ENCODE measurements at places on chromosomes 3 and 15. TPM values are rescaled to one million over a fixed set of nuclear protein-coding genes. Genes with fewer than 3 reads are reported as not detected.

GRCh38 chr15:77038312-77039216 lies 32.3 kb downstream of the TSPAN3 start:
- DNase-seq, result no peak

DNA sequence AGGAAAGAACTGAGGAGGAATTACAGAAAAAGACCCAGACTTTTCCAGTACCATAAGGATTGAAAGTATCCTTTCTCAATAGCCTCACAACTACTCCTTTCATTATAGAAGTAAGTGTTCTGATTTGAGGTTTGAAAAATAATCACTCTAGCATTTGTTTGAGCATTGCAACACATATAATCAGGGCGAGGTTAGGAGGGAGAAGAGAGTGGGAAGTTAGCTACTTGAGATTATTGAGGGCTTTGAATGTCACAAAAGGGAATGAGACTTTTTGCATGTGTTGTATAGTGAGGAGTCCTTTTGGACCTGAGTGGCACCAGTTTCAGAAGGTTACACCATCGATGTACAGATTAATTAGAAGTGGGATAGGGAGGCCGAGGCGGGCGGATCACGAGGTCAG lies 65.2 kb upstream of the TNIK start:
- DNase-seq, result no peak

DNA sequence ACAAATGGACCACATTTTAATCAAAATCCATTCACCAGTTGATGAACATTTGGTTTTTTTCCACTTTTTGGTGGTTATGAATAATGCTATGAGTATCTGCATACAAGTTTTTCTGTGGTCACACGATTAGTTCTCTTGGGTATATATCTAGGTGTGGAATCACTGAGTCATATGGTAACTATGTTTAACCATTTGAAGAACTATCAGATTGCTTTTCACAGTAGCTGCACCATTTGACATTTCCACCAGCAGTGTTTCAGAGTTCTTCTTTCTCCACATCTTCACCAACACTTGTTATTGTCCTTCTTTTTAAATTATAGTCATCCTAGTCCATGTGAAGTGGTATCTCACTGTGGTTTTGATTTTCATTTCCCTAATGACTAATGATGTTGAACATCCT lies 33.3 kb upstream of the ATG7 start:
- DNase-seq, result peak; percentile 20

IL12A gene
- 1.5 TPM for total RNA-seq

- peak; percentile 59 for DNase-seq
Measured at GRCh38 chr3:40923143-40923542, 276.2 kb upstream of the CTNNB1 start.

CLDN1 gene
- 0.27 TPM for total RNA-seq

DNA sequence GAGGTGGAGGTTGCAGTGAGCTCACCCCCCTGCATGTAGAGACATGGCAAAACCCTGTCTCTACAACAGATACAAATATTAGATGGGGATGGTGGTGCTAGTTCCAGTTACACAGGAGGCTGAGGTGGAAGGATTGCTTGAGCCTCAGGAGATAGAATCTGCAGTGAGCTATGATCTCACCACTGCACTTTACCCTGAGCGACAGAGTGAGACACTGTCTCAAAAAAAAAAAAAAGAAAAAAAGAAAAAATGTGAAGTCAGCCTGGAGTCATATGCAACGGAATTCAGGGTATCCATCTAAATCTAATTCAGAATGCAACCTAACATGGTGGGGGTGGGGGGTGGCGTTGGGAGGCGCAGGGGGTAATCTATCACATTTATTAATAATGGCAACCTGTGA lies 37.1 kb upstream of the NR2F2 start:
- DNase-seq, result no peak

DNA sequence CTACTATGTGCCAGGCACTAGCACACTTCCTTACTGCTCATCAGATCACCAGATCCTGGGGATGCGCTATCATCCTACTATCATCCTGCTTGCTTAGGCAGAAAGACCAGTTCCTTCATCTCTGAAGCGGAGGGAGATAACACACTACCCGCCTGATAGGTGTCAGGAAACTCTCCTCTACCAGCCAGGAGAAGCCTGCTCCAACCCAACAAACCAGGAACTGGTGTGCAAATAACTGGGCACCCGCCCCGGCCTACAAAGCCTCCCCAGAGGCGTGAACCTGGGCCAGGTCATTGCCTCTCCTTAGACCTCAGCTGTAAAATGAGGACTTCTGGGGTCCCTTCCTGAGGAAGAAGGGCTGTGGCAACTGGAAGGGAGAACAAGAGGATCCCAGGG lies 61.5 kb downstream of the HOMER2 start:
- DNase-seq, result no peak

DNA sequence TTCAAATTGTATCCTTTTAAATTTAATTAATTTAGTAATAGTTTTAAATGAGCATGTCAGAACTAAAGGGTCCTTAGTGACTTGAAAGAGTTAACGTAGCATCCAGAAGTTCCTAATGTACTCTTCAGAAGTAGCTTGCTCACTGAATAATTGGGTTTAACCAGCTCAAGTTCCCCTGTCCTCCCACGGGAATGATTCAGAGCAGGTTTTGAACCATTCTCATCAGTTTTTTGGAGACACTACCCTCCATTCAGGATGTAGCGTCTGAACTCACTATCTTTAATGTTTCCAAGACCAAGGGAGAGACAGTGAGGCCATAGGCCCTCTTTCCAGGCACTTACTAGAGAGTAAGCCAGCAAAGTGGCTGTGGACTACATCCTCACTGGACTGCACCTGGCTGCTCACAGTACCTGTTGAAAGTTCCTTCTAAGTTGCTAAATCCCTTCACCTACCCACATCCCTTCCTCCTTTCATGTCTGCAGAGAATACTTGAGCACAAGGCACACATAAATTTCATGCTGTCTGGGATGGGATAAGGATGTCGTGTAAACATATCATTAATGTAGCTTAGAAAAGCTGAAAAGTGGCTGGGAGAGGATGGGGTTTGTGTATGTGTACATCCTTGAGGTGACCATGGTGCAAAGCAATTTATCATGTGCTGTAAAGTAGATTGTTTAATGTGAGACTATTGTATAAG lies 146.3 kb downstream of the PLCL2 start:
- no peak for DNase-seq

GRCh38 chr3:51734572-51734907 lies 27.7 kb downstream of the GRM2 start:
- DNase-seq, result no peak

GNAT1 gene
- total RNA-seq, result 0.78 TPM

GRCh38 chr3:197752107-197752506 lies 2.4 kb downstream of the FYTTD1 start:
- DNase-seq, result no peak

DNA sequence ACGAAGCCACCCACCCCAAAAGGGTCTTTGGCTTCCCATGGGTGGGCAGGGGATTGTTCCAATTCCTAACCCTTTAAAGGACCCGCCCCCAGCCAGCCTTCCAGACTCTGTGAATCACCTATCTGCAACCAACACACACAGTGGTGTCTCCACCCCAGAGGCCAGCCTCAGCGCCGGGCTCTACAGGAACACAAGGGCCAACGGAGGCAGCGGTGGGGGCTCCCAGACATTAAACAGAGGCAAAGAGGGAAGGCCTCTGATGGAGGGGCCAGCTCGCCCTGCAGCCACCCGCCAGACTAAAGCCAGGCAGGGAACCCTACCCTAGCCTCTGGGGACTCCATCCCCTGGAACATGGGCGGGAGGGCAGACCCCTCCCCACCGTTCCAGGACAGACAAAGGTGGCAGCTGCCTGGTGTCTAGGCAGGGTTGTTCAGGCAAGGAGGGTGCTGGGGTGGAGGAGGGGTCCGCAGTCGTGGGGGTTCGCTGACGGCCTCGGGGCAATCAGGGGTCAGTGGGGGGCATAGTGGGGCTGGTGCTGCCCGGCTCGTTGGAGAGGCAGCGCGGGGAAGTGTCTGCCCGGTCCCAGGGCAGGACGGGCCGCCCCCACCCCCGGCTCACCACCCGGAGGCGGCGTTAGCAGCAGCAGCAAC lies 448 bp downstream of the SHISA5 start:
- peak; percentile 46 for DNase-seq

ADAMTS7 gene
- 64.7 TPM for total RNA-seq

GRCh38 chr15:72936237-72936636 lies 116.0 kb upstream of the NEO1 start:
- no peak for DNase-seq

SLC22A14 gene
- total RNA-seq, result not detected

DNA sequence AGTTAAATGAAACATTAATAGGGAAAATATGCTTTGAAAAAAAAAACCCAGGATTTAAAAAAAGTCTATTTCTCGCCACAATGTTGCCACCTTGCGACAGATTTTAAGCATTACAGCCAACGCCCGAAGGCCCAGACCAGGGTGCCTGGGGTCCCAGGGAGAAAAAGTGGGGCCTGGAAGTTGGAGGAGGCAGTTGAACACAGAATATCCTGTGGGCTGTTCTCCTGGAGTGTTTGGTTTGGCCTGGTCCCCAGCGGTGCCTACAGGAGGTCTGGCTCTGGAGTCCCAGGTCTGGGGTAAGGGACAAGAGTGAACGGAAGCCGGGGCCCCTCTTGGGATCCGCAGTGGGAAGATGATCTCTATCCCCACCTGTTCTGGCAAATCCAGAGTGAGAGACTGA lies 3.4 kb downstream of the RNU6-1 start:
- DNase-seq, result peak; percentile 52

PLSCR5 gene
- not detected for total RNA-seq

PLCH1 gene
- total RNA-seq, result not detected

PPP1R14D gene
- total RNA-seq, result not detected

FRMD4B gene
- total RNA-seq, result 77.7 TPM

DNA sequence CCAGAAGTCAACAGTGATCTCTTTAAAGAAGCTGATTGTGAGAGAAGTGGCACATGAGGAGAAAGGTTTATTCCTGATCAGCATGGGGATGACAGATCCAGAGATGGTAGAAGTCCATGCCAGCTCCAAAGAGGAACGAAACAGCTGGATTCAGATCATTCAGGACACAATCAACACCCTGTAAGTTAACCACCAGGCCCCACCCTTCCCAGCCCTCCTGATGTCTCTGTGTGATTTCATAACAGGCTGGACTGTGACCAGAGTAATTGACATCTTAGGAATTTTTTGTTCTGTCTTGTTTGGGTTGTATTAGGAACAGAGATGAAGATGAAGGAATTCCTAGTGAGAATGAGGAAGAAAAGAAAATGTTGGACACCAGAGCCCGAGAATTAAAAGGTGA lies 67.7 kb downstream of the KLHL25 start:
- no peak for DNase-seq

DNA sequence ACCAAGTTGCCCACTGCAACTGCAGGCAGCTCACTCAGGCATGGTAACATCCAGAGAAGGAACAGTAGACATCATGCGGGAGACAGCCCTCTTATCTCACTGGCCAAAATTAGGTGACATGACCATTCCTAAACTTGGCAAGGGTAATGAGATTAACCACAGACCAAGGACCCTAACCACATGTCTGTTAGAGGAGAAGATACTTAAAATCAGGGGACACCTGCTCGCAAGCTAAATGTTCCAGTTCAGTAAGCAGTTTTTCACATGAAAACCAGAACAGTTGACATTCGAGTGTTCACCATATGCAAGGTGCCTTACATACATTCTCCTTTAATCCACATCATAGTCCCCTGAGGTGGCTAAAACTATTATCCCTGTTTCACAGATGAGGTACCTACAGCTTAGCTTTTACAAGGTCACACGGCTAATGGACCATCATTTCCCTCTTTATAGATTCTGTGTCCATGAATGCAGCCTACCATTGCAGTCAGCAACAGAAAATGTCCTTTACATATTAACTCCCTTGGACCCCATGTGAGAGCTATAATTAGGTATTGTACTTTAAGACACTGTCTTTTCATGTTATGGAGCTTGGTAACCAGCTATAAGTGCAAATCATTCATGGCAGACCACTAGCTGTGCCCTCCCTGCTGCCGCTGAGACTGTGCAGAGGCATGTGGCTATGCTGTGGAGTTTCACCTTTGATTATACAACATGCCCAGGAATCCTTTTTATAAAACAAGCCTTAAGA lies 154.1 kb downstream of the LIPC start:
- DNase-seq, result no peak

PML gene
- total RNA-seq, result 79.6 TPM

GRCh38 chr15:78739996-78740903 lies 71.0 kb downstream of the ADAMTS7 start:
- peak; percentile 26 for DNase-seq

- DNase-seq, result peak; percentile 86
Measured at GRCh38 chr15:95296643-95297042, 1033.9 kb upstream of the NR2F2 start.

Measured in endothelial cell of umbilical vein (primary cell).